Inflammatory macrophage treated with lipopolysaccharide for 4 hours (primary cell): ENCODE measurements at places on chromosomes 12 and 14.

DNA sequence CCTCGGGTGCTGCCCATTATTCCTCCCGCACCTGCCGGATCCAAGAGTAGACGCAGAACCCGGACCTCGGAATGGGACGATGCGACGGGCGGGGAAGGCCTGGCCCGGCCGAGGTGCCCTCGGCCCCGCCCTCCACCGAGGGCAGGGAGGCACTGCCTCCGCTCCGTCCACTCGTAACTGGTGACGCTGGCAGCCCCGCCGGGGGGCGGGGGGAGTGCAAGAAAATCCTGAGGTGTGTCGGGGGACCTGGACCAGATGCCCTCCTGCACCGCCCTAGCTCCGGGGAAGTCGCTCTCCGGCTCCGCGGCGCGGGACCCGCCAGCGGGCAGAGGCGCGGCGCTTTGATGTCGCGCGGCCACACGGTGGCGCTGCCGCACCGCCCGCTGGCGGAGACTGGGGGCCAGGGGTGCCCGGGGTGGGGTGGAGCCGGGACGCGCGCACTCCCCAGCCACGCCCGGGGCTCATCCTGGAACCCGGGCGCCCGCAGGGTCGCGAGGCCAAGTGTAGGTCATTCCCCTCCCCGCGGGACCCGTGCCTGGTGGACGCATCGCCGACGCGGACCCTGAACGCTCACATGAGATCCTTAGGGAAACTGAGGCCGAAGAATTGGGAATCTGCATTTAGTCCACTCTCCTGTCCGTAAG is 202.8 kb downstream of the TTC8 start:
- peak; percentile 48 for DNase-seq

DNA sequence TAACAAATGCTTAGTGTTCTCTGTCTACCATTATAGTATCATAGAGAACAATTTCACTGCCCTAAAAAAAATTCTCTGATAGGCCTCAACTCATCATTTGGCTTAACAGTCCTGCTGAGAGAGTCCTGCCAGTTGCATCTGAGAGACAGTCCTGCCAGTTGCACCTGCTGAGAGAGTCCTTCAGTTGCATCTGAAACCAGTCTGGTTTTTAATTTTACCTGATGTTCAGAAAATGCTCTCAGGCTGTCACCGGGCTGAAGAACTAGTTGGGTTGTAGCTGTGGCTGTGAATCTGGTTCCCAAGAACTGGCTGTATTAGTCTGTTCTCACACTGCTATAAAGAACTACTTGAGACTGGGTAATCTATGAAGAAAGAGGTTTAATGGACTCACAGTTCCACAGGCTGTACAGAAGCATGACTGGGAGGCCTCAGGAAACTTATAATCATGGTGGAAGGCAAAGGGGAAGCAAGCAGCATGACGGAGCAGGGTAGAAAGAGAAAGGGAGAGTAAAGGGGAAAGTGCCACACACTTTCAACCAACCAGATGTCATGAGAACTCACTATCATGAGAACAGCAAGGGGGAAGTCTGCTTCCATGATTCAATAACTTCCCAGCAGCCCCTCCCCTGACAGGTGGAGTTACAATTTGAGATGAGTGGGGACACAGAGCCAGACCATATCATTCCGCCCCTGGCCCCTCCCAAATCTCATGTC is 51.6 kb downstream of the PRKCH start:
- peak; percentile 56 for DNase-seq

DNA sequence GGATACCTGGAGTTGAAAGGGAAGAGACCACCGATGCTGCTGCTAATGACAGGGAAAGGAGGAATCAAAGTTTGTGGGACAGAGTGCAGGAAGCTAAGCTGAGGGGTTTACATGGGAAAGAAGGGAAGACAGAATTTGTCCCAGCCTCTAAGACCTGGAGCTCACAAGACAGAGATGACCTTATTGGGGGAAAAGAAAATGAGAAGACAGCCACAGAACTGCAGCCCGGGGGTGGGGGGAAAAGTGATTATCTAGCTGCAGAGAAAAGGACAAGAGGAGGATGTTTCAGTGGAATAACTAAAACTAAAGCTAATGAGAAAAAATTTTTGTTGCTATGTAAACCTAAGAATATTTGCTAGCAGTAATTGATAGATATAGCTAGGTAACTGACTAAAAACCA is 30.7 kb downstream of the NDUFA12 start:
- no peak for DNase-seq

DNA sequence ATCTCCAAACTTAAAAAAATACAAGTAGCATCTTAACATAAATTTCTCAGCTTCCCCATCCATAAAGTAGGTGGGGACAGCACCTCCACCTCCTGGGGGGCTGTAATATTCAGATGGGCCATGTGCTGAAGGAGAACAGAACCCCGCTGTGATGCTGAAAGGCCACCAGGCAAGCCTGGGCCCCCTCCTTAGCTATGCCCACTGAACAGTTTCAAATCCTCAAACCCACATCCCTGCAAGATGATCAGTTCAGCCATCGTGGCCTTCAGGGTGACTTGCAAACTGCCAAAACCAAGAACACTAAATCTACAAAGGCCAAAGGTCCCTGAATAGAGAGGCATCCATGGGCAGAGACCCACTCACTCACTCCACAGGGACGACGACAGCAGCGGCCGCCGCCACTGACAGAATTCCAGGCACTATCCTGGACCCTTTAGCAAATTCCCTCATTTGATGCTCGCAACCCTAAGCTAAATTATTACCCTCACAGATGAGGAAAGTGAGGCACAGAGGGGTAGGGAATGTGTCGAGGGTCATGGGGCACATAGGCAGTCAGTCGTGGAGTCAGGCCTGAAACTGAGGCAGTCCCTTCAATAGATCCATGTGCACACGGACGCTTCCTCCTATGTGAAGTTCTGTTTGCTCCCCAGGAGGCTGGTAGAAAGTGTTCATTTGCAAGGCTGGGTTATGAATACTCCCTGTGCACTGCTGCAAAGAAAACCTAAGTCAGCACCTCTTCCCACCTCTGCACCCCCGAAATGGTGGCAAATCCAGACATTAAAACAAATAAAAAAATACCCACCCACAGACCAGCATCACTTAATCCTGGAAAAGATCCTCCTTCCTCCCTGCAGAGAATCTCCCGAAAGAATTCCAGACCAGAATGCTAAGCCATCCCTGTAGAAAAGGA is 5.9 kb downstream of the ITPK1 start:
- DNase-seq: no peak

- DNase-seq: no peak
These were observed 170.8 kb upstream of the DYRK2 start for GRCh38 chr12:67477681-67478265.
